ENCODE measurements at places on chromosomes 3 and 15.

DNA sequence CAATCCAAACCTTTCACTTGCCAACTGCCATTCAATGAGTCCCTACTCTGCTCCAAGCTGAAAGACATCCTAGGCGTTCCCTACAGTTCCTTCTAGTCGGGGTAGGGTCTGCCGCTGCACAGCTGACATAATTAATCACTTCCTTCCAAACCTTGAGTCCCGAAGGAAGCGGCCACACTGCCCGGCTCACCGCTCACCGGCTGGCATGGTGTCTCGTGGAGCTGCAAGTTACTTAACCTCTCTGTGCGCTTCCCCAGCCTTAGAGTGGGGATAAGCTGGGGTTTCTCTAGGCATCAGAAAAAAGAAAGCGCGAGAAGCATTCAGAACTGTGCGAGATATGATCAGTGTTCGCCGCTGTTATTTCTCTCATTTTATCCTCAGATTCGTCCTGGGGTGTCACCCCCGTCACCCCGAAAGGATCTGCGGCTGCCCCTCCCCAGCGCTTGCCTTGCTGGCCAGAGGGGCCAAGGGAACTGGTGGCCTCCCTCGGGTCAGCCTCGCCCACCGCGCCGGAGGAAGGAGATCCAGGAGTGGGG is 748 bp downstream of the MRPS25 start:
- peak; percentile 59 for DNase-seq
- no peaks in the 10 kb centered on the region for H3K27me3 ChIP-seq
- H3K4me1 ChIP-seq: peaks cover 33% of the 10 kb centered on the region
- peak overlapping the region; percentile 95 for H3K4me3 ChIP-seq

DNA sequence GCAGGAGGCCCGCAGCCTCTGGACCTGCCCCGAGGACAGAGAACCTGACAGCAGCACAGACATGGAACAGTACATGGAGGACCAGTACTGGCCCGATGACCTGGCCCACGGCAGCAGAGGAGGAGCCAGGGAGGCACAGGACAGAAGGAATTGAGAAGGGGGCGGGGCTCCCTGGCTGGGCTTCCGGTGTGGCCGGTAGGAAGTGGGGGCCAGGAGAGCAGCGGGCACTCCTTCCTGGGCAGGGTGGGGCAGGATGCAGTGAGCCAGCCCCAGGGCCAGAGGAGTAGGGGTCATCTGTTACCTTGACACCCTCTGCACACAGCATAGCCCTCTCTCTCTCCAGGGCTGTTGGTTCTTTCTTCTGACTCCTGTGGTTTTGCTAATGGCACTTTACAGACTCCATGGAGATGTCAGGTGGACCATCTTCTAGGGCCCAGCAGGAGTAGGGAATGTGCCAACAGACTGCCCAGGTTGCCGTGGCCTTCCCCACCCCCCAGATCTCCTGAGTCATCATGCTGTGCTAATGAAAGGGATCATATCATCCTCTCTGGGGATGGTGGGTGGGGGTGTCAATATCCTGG is 8.6 kb upstream of the ISG20 start:
- H3K4me3 ChIP-seq: peak overlapping the region; percentile 47
- no peaks in the 10 kb centered on the region for H3K27me3 ChIP-seq
- peak; percentile 66 for DNase-seq
- H3K27ac ChIP-seq: peak overlapping the region; percentile 91
- H3K36me3 ChIP-seq: peaks cover 77% of the 10 kb centered on the region

DNA sequence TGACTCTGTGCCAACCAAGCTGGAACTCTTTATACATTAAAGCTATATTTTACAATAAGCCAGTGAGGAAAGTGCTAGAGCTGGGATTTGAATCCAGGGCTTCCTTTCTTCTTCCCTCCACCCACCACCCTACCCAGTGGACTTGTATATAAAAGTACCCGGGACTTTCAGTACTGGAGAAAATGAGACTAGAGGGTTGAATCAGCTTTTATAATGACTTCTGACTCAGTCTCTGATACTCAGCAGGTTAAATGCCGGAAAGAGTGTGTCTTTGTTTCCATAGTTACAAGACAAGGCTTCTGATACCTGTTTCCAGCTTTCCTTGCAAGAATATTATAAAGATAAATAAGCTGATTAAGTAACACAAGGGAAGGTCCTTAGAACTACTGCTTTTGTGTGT is 80.9 kb downstream of the FRMD4B start:
- H3K27ac ChIP-seq: no peak overlapping the region
- no peak for DNase-seq
- no peaks in the 10 kb centered on the region for H3K36me3 ChIP-seq

- no peaks in the 10 kb centered on the region for H3K36me3 ChIP-seq
- H3K27me3 ChIP-seq: peaks cover 37% of the 10 kb centered on the region
- H3K4me1 ChIP-seq: peaks cover 5% of the 10 kb centered on the region
- no peak overlapping the region for H3K4me3 ChIP-seq
- no peak for DNase-seq
- H3K27ac ChIP-seq: no peak overlapping the region
Measured at GRCh38 chr3:127734754-127735473, 62.2 kb downstream of the ABTB1 start.

DNA sequence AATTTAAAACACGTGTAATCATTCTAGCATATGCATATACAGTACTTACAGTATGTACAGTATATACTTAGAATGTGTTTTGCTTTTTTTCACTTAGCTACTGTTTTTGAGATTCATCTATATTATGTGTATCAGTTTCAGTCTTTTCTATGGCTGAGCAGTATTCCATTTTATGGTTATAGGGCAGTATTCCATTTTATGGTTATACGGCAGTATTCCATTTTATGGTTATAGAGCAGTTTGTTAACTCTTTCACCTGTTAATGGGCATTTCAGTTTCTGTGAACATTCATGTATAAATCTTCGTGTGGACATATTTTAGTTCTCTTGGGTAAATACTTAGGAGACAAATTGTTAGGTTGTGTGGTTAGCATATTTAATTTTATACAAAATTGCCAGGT is 40.9 kb downstream of the PDCD6IP start:
- H3K4me3 ChIP-seq: no peak overlapping the region
- H3K36me3 ChIP-seq: peaks cover 38% of the 10 kb centered on the region
- peaks cover 4% of the 10 kb centered on the region for H3K4me1 ChIP-seq
- no peak for DNase-seq

GRCh38 chr15:70259028-70259424 is 161.3 kb upstream of the TLE3 start:
- H3K27ac ChIP-seq: peak overlapping the region; percentile 89
- H3K36me3 ChIP-seq: no peaks in the 10 kb centered on the region

- H3K27me3 ChIP-seq: no peaks in the 10 kb centered on the region
- H3K4me3 ChIP-seq: peak overlapping the region; percentile 73
- H3K4me1 ChIP-seq: peaks cover 91% of the 10 kb centered on the region
- no peak for DNase-seq
Measured at GRCh38 chr3:52222319-52223221, 2.9 kb downstream of the TLR9 start.

DNA sequence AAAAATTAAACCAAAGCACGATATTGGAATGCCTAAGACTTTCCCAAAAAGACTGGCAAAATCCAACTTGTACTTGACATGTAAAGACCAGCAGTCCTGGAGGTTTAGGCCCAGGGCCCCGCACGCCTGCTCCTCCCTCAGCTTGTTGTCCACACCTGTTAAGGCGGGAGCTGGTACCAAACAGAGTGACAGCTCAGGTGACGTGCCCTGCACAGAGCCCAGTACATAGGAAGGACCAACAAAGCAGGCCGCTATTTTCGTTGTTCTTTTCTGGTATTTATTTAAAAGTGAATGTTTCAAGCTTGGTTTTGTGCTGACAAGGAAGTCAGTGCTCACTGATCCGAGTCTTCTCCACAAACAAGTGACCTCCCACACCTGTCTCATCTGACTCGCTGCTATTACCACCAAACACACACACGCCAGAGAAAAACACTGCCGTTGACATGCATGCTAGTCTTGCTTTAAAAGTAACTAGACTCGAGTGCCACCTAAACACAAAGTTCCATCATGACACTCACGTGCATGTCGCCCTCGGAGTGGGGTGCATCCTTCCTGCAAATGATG is 50.2 kb downstream of the HERC2 start:
- no peaks in the 10 kb centered on the region for H3K27me3 ChIP-seq
- DNase-seq: no peak
- H3K4me3 ChIP-seq: no peak overlapping the region
- no peaks in the 10 kb centered on the region for H3K4me1 ChIP-seq
- no peak overlapping the region for H3K27ac ChIP-seq

DNA sequence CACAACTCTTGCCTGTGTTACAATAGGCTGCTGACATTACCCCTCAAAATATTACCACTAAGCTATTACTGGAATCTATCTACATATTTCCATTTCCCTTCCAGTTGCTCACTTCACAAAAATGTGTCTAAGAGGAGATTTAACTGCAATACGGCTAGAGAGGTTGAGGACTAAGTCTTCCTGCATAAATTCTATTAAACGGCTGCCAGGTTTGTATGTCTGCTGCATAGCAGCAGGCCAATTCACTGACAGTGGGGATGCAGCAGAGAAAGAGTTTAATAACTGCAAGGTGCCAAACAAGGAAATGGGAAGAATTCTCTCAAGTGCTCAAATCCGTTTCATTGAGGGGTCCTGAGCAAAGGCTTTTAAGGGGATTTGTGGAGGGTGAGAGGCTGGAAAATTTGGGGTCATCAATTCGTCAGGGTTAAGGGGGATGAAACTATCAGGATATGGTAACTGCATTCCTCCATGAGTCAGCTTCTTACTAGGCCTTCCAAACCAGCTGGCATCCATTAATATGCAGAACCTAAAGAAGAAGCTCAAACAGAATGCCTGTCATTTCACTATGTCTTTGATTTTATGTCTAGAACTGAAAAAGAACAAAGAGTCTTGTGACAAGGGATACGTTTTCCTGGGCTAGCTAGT is 675.6 kb downstream of the TBL1XR1 start:
- no peaks in the 10 kb centered on the region for H3K27me3 ChIP-seq
- DNase-seq: no peak
- H3K4me1 ChIP-seq: no peaks in the 10 kb centered on the region
- no peaks in the 10 kb centered on the region for H3K36me3 ChIP-seq
- H3K27ac ChIP-seq: no peak overlapping the region

DNA sequence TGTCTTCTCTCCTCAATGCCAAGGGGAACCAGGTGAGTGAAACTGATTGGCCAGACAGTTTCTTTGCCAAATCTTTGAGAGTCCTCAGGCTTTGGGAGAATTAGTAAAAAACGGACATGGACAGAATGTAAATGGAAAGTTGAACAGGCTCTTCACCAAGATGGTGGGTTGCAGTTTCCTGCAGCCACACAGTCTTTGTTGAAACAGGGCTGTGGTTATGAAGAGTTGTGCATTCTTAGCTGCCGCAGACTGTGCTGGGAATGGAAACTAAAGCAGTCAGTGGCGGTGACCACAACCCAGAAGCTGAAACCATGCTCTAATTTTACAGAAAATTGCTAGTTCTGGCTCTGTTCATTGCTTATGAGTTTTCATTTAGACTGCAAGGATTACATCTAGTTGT is 42.1 kb upstream of the TASOR start:
- peaks cover 60% of the 10 kb centered on the region for H3K4me1 ChIP-seq
- peak overlapping the region; percentile 56 for H3K4me3 ChIP-seq
- peak; percentile 82 for DNase-seq
- H3K27ac ChIP-seq: peak overlapping the region; percentile 91
- H3K36me3 ChIP-seq: peaks cover 82% of the 10 kb centered on the region
- no peaks in the 10 kb centered on the region for H3K27me3 ChIP-seq

GRCh38 chr15:100759698-100760356 is 119.8 kb upstream of the ALDH1A3 start:
- H3K27me3 ChIP-seq: peaks cover 23% of the 10 kb centered on the region
- H3K36me3 ChIP-seq: no peaks in the 10 kb centered on the region
- H3K4me1 ChIP-seq: no peaks in the 10 kb centered on the region
- DNase-seq: no peak
- no peak overlapping the region for H3K4me3 ChIP-seq

GRCh38 chr3:119257654-119258410 is 17.2 kb upstream of the B4GALT4 start:
- H3K36me3 ChIP-seq: no peaks in the 10 kb centered on the region
- no peak overlapping the region for H3K27ac ChIP-seq
- H3K4me1 ChIP-seq: peaks cover 2% of the 10 kb centered on the region
- DNase-seq: no peak
- H3K4me3 ChIP-seq: no peak overlapping the region

DNA sequence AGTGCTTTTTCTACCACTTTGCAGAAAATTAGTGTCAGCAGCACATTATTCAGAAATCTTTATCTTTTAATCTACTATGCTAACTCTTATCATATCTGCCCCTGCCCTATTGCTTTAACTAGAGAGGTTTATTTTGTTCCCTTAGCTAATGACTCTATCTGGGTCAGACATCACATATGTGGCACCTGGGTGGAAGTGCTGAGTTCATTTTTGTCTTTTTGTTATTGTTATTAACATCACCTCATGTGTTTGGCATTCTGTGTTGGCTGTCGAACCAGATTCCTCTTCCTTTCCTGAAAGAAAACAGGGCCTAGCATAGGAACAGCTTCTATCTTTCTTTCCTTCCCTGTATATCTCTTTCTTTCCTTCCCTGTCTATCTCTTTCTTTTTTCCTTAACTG is 100.7 kb downstream of the RBMS3 start:
- H3K27ac ChIP-seq: no peak overlapping the region
- no peak for DNase-seq
- no peaks in the 10 kb centered on the region for H3K4me1 ChIP-seq
- no peaks in the 10 kb centered on the region for H3K27me3 ChIP-seq
- H3K4me3 ChIP-seq: no peak overlapping the region

GRCh38 chr15:40763801-40764628 is at the start of gene GCHFR:
Gene GCHFR (plus strand): TSS chr15:40764068. CDS start chr15:40764181, 113 bp downstream.
- H3K27ac ChIP-seq: peak within 1 kb of the TSS; percentile 92
- peak; percentile 83 for DNase-seq
- H3K27me3 ChIP-seq: peaks cover 19% of the 10 kb centered on the region
- H3K4me3 ChIP-seq: peak within 1 kb of the TSS; percentile 74
- H3K36me3 ChIP-seq: peaks cover 8% of the 10 kb centered on the region

DNA sequence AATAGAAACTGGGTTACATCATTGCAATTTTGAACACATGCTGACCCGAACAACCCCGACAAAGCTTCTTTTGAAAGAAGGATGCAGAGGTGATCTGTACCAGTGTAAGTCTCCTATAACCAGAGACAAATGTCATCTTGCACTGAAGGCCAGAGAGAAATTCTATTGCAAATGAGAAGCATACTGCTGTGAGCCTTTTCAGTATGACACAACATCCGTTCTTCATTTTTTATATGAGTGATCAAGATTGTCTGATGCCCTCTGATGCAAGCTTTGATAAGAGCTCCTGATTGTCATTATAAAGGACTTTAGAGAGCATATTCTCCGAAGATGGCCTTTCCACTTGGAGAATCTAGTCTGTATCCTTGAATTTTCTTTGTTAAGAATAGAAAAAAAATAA is 36.9 kb downstream of the PCOLCE2 start:
- no peaks in the 10 kb centered on the region for H3K4me1 ChIP-seq
- H3K27ac ChIP-seq: no peak overlapping the region
- no peak for DNase-seq
- peaks cover 17% of the 10 kb centered on the region for H3K27me3 ChIP-seq

DNA sequence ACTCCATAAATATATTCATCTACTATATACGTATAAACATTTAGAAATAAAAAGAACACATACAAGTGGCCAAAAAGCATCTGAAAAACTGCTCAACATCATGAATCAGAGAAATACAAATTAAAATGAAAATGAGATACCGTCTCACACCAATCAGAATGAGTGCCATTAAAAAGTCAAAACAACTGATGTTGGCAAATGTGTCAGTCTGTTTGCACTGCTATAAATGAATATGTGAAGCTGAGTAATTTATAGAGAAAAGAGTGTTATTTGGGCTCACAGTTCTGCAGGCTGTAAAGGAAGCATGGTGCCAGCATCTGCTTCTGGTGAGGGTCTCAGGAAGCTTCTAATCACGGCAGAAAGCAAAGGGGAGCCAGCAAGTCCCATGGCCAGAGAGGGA is 620.3 kb upstream of the CCDC54 start:
- H3K36me3 ChIP-seq: no peaks in the 10 kb centered on the region
- no peaks in the 10 kb centered on the region for H3K4me1 ChIP-seq
- H3K27ac ChIP-seq: no peak overlapping the region
- H3K27me3 ChIP-seq: no peaks in the 10 kb centered on the region
- no peak overlapping the region for H3K4me3 ChIP-seq
- no peak for DNase-seq

Data from activated naive CD4-positive, alpha-beta T cell treated with anti-CD3 and anti-CD28 coated beads, Interleukin-2, amount 10 ng/mL, durations not matched to agents 7 days and 5 days (primary cell).